ENCODE measurements at places on chromosomes 1 and 21.

DNA sequence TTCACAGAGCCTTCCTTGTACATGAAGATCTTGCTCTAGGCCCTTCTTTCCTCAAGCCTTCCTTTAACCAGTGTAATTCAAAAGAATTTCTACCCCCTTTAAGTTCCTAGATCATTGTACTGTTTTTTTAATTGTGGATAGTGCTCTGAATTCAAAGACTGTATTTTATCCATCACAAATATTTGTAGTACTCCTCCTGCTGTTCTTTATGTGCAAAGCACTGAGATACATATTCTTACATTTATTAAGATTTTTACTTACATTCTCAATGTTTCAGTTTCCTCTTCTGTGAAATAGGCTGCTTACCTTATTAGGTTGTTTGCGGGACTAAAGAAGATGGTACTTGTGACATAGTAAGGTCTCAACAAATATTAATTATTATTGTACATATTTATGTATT lies 168.8 kb upstream of the PDE4B start:
- no peak for DNase-seq

DNA sequence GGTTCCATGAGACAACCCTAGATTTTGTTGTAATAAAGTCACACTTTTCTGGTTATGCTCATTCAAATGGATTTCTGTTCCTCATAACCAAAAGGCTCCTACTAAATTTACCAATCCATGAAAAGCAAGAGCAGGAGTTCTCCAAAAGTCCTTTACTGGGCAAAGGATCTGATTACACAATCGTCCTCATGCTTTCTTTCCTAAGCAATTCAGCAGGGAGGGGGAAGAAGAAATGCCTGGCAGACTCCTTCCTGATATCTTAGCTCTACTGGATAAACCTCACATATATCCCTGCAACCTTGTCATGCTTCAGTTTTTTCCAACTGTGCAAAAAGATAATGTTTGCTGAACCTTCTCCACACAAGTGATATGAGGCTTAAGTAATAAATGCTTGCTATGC lies 67.6 kb upstream of the GUCA2B start:
- DNase-seq: no peak

DNA sequence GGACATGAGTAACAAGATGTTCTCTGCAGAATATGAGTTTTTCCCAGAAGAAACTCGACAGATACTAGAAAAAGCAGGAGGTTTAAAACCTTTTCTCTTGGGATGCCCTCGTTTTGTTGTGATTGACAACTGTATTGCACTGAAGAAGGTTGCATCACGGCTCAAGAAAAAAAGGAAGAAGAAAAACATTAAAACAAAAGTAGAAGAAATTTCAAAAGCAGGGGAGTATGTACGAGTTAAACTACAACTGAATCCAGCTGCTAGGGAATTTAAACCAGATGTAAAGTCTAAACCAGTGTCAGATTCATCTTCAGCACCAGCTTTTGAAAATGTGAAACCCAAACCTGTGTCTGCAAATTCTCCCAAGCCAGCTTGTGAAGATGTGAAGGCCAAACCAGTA lies 92.5 kb downstream of the TTC3 start:
- no peak for DNase-seq

DNA sequence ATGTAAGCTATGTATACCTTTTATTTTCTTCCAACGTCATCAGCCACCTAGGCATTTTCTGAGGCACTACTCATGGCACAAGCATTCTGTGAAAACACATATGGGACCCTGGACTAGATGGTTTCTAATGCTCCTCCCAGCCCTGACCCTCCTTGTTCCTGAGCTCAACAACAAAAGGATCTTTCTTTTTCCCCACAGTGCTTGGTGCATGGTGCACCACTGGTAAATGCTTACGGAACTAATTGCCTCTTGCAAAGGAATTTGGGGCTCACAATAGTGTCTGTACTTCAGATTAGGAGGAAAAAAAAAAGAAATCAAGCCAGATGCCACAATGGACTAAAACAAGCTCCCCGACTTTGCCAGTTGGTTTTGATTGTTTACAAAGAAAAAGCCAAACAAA lies 390.5 kb downstream of the PLPP3 start:
- DNase-seq: no peak

GRCh38 chr21:32207406-32207716 lies 71.5 kb downstream of the MIS18A start:
- peak; percentile 81 for DNase-seq

DNA sequence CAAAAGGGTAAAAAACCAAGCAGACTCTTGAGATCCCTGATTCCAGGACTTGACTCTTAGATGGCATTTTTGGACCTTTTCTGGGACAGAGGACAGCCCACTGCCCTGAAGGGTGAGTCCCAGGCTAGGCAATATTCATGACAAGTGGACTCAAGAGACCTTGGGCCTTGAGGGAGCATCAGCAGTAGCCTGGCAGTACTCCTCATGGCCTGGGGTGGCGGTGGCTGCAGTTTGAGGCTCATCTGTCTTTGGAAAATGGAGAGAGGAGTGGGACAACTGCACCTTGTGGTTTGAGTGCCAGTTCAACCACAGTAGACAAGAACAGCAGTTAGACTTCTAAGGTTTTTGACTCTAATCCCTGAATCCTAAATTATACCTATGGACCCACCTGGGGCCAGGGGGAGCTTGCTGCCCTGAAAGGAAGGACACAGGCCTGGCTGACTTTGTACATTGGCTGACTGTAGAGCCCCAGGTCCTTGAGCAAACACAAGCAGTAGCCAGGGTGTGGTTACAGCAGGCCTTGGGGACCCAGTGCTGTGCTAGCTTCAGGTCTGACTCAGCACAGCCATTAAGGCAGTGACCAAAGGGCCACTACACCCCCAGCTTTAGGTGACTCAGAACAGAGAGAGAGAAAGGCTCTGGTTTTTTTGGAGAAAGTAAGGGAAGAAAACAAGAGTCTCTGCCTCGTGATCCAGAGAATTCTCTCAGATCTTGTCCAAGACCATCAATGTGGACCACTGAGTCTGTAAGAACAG lies 1023.2 kb downstream of the KCNT2 start:
- DNase-seq: no peak

DNA sequence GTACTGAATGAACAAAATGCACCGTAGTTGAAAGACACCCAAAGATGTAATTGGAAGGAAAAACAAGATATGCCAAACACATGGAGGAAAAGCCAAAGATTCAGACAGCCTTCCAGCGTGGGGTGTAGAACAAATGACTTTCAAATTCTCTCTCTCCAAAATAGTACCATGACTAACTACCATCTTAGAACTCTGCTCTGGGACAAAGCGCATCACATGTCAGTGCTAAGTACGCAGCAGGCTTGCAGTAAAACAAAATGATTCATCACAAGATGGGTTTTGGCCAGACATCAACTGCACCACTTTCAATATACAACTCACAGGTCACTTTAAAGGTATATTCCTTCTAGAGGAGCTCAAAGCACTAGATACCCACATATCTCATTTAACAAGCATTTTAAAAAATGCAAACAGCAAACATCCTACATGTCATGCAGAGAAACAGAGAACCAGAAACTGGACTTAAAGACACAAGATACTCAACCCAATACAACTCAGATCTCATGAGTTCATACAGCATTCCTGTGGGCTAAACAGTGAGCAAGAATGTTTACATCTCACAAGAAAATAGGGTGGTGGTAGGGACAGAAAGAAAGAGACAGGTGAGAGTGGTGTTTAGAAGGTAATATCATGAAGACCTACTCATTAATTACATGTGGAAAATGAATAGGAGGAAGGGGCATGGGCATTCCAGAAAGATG lies 75.7 kb downstream of the BCAR3 start:
- DNase-seq: no peak

GRCh38 chr1:176551146-176551545 lies 88.2 kb downstream of the PAPPA2 start:
- DNase-seq: no peak

DNA sequence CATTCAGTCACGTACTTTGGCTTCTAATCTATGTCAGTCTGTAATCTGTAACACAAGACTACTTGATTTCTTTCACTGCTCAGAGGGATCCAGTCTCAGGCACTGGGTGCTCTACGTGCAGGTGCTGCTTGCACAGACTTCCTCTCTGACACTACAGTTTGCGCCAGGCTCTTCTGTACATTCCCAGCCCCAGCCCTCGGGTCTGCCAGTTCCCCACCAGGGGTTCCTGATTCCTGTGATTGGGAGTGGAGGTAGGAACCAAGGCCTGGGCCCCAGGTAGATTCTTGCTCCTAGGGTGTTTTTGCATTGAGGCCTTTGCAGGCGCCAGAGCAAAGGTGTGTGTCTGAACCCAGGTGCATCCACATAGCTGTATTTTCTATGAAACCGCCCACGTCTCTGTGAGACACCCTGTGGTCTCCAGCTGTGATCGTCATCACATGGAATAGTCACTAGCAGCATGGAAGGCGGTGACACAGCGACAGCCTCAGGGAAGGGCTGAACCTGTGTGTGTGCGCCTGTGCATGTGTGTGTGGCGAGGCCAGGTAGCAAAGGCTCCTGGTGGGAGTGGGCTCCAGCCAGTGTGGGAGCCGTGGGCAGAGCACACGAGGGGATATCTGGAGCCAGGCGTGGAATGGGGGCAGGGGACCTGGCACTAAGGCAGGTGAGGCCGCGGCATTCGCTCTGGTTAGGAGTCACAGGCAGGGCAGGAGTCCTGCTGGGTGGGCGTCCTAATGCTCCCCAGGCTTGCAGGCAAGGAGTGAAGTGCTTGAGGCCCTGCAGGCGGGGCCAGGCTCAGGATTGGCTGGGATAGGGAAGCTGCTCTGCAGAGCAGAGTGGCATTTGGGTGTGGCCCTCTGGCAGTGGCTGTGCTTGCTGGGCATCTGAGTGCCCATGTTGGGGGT lies 5.2 kb downstream of the GJC2 start:
- DNase-seq: no peak

GRCh38 chr1:178361847-178362246 lies 134.9 kb downstream of the CLEC20A start:
- DNase-seq: no peak

GRCh38 chr1:200279810-200280411 lies 129.9 kb downstream of the ZNF281 start:
- DNase-seq: peak; percentile 49

DNA sequence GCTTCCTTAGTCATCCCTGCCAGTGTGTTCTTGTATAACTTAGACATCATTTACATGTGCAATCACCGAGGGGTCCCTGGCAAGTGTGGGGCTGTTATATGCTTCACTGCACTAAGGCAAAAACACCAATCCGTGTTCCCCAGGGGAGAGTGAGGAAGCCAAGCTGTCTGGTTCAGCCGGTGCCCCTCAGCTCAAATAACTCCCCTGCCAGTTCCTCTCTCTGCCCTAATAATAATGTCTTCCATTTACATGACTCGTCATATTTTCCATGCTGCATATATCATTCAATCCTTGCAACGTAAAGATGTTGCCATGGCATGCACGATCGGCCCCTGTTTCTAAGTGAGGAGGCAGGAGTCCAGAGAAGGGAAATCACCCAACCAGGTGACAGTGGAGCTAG lies 24.4 kb upstream of the NDC1 start:
- DNase-seq: no peak

GRCh38 chr1:115218699-115219098 lies 119.3 kb downstream of the NGF start:
- no peak for DNase-seq

DNA sequence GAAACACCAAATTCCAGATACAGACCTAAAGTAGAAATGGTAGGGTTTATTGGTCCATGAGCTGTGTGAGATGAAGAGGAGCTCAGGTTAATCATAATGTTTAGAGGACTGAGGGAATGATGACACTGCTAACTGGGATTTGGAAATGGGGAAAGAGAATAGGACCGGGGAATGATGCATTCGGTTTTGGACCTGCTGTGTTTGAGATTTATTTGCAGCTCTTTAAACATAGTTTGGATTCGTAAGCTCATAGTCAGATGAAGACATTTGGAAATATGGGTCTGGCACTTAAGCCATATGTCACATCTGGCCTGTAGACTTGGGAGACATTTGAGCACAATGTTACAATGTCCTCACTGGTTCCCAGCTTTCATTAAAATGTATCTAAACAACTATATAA lies 127.9 kb upstream of the DUSP10 start:
- peak; percentile 27 for DNase-seq

DNA sequence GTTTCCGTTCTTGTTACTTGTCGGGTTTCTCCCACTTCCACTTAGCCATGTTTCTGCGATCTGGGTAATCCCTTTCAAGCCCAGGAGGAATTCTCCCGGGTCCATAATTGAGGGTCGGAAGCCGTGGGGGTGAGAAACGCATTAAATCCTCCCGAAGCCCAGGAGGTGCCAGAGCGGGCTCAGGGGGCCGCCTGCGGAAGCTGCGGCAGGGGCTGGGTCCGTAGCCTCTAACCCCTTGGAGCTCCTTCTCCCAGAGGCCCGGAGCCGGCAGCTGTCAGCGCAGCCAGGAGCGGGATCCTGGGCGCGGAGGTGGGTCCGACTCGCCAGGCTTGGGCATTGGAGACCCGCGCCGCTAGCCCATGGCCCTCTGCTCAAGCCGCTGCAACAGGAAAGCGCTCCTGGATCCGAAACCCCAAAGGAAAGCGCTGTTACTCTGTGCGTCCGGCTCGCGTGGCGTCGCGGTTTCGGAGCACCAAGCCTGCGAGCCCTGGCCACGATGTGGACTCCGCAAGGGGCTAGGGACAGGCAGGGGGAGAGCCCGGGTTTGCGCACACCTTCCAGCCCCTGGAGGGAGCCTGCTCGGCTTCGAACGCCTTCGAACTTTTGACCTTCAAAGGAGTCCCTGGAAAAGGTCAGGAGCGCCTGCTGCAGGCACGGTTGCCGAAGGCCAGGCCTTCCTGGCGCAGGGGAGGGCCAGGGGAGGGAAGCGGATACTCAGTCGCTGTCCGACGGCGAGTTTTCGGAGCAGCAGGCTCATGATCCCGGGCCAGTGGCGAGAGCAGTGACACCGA lies 1.7 kb upstream of the SIM2 start:
- no peak for DNase-seq

GRCh38 chr1:71210718-71211117 lies 129.9 kb upstream of the ZRANB2 start:
- DNase-seq: no peak

DNA sequence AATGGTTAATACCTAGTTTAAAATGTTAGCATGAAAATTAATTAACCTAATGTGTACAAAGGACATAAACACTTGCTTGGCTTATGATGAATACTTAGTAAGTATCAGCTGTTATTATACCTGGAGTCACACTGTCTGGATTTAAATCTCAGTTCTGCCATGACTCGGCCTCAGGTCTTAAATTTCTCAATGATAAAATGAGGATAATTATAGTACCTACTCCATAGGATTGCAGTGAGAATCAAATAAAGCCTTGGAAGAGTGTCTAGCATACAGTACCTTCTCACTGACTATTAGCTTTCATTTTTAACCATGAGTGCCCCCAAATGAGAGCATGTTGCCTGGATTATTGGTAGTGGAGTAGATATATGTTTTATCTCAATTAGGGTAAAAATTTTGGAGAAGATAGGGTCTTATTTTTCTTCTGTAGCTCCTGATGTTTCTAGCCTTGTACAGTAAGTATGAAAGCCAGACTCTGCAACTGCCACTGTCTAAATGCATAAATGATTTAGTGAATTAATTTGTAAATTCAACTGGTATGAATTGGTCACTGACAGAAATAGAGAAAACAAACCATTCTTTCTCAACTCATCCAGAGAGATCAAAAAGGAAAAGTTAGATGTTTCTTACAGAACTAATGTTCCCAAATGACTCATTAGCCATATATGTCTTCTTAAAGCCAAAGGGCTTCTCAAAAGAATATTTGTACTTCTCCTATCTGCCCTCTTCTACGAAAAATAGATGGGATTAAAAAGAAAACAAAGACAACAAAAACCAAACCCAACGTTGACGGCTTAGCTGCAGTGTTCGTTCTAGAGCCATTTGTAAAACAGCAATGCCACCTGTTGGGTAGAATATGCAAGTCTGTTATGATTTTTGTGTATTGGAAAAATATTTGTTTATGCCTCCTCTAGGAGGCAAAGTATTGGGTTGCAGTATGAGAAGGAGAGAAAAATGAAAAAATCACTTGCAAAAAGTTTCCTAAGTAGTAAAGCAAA lies 53.8 kb upstream of the MROH9 start:
- no peak for DNase-seq

GRCh38 chr1:17852383-17852782 lies 97.2 kb downstream of the ACTL8 start:
- DNase-seq: no peak

All from NCI-H524 (cell line).